ENCODE measurements at places on chromosomes 3 and 15. TPM values are rescaled to one million over a fixed set of nuclear protein-coding genes. Genes with fewer than 3 reads are reported as not detected.
A peak's percentile ranks its signal among the peaks of the same experiment; 100 is the strongest.

The PLA2G4D gene
- not detected for total RNA-seq

DNA sequence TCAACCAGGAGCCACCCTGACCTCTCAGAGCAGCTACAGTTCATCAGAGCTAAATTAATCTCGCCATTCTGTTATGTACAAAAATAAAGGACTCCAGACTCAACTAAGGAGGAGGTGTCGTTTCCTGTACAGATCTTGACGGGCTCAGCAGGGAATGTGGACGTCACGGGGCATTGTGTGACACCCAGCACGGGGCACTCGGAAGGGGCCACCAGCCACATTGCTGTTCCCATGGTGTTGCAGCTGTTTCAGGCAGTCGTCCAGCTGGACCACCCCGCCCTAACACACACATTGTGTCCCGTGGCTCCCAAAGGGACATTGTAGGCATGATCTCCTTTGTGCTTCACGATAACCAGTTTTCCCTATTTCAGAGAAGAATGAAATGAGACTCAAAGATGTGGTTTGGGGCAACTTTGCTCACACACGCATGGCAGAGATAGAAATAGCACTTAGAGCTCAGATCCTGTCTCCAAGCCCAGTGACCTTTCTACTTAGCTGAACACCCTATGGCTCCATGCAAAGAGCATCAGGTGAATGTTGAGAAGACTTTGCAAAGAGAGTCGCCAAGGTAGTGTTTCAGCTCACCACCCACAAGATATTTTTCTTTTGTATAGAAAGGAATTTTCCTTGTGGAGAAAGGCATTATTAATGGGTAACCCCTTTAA, 5.5 kb downstream of the SSUH2 start:
- DNase-seq = peak; percentile 74

GRCh38 chr15:26841941-26842340, 24.9 kb upstream of the GABRA5 start:
- DNase-seq = no peak

The ENTPD3 gene
- total RNA-seq = 0.39 TPM

GRCh38 chr3:60282866-60283265, 968.4 kb downstream of the FHIT start:
- no peak for DNase-seq

DNA sequence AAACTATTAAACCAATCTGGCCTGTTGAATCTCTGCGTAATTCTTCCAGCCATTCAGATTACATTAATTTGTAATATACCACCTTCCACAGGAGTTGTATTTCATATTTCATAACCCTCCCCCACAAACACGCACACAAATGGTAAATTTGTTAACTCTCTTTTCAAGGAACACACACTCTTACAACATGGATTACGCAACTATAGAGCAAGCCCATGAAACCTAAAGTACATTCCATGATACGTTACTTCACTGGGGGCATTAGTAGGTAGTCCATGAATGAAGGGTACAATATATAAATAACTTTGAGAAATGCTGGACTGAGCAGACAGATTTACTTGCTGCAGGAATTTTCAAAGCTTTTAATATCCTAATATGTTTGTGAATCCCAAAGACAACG, 65.0 kb downstream of the TRIM69 start:
- DNase-seq = no peak

The SKOR1 gene
- total RNA-seq = not detected

- no peak for DNase-seq
Observed at GRCh38 chr15:26889298-26889898, 22.5 kb downstream of the GABRA5 start.

- DNase-seq = no peak
Observed at GRCh38 chr3:120489421-120489820, 38.6 kb upstream of the FSTL1 start.

The SLC9C1 gene
- 1.4 TPM for total RNA-seq

GRCh38 chr15:37135225-37135624, 34.9 kb upstream of the MEIS2 start:
- DNase-seq = no peak

All from heart left ventricle (tissue), 16 donors.